H7 (cell line): ENCODE measurements at places on chromosomes 4 and X.

- no peak for DNase-seq
Measured at GRCh38 chrX:74523224-74523623, 91.2 kb downstream of the RLIM start.

GRCh38 chr4:9808077-9808476 lies 26.6 kb downstream of the DRD5 start:
- no peak for DNase-seq

- DNase-seq, result no peak
Measured at GRCh38 chr4:40418430-40419230, 83.5 kb downstream of the CHRNA9 start.

DNA sequence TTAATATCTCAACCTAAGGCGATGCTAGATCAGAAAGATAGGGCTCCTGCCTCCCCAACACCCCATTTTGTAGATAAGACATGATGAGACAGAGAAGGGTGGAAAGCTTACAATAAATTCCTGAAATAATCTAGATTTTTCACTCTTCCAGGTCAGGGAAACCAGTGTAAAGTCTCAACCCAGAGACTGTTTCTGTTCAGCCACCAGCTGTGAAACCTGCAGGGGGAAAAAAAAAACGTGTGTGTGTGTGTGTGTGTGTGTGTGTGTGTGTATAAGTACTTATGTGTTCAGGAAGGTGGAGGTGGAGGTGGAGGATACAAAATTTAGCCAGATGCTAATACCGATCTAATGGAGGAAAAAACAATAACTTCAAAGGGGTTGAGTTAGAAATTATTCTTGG lies 773 bp upstream of the ITM2A start:
- DNase-seq, result no peak

DNA sequence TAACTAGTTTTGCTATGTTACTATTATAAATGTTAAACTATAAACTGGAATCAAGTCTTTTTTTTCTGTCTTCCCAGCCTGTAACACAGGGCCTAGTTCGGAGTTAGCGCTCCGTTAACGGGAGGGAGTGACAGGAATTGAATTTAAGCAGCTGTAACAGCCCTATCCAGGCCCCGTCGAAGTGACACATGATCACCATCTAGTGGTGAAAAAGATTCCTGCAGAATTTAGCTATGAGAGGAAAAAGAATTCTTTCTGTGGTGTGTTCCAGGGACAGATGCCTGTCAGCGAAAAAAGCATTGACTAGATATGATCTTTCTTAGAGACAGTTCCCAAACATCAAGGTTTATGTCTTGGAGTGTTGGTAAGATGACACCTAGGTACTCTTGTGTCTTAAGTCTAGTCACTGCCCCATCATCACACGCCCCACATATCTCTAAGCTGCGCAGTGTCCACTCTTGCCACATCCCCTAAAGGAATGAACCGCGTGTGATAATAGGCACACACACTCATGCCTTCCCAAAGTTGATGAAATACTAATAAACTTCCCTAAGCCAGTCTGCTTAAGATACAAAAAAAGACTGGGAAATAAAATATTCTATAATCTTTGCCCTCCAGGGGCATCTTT lies 2.1 kb downstream of the GAB3 start:
- peak; percentile 72 for DNase-seq

- no peak for DNase-seq
Measured at GRCh38 chr4:41285202-41285863, 28.6 kb downstream of the UCHL1 start.

GRCh38 chr4:123877551-123877950 lies 481.0 kb downstream of the SPRY1 start:
- DNase-seq, result no peak

GRCh38 chrX:135000516-135000915 lies 9.7 kb downstream of the SMIM10 start:
- DNase-seq, result no peak
